ENCODE measurements at places on chromosomes 4 and X.

DNA sequence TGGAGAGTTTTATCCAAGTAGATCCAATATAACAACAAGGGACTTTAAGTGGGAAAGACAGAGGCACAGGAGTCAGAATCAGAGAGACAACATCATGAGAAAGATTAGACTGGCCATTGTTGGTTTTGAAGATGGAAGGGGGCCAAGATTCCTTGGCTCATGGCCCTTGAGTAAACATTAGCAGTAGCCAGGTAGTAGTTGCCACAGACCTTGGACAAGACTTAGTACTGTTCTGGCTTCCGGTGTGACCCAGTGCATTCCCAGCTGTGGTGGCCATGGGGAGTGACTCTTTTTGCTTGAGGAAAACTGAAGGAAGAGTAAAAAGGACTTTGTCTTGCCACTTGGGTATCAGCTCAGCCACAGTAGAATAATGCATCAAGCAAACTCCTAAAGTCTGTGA lies 462.2 kb upstream of the CPXCR1 start:
- no peak for DNase-seq

DNA sequence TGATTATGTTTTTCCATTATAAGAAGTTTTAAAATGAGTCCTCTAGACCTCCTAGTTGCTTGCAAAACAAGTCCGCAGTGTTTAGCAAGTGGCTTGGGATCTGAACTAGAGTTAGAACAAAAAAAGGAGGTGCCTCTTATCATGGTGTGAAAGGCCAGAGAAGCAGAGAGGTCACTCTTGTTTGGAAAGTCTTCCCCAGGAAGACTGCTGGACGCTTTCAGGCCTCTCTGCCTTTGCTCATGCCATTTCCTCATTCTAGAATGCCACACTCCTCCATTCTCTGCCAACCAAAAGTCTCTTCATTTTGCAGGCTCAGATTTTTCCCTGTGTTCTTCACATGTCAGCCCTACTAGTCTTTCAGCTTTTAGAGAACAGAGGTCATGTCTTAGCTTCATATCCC lies 14.9 kb downstream of the PARM1 start:
- no peak for DNase-seq

DNA sequence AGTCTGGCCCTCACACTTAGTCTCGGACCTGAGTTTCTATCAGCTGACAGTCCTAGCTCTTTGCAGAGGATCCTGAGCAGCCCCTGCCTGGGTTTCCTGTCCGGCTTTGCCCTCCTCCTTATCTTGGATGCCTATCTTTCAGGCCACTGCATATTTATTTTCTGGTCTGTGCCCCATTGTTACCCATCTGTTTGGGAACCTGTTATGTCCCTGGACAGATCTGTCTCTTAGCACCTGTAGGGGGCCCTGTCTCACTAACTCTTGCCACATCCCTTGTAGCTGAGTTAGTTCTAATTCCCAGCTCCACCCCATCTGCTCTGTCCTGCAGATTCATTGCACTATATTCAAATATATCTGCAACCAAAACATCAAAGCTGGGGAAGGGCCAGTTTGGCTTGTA lies 514.9 kb upstream of the LCORL start:
- no peak for DNase-seq

- DNase-seq: no peak
Measured at GRCh38 chr4:109755656-109756055, 25.8 kb upstream of the PLA2G12A start.

DNA sequence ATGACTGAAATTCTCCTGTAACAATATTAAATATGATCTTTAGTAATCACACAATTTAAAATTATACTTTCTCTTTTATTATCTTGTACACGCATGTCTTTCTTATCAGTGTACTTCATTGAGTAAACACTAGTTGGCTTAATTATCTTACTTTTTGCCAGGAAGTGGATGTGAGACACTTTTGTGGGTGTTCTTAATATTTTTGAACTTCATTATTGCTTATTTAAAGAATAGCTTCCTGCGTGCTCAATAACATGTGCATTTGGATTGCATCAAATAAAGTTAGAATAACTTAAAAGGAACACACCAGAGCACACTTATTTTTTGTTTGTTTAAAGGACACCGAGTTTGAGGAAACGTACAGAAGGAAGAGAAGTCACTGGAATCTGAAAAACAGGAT lies 128.5 kb upstream of the VEGFC start:
- no peak for DNase-seq

DNA sequence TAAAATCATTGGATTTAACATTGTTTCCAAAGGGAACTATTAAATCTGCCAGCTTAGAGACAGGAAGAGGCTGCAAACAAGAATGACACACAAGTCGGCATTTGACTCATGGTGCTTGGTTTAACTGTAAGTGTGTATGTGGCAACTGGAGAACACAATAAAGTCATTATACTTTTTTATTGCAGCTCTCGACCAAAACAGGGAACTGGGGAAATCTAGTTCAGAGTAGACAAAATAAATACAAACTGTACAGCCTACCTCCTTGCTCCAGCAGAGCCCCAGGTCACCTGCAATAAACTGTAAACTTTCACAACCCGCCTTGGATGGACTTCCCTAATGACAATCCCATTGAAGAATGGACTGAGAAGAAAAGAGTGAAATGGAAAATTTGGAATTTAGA lies 24.0 kb downstream of the NPY5R start:
- DNase-seq: no peak

GRCh38 chr4:64144994-64145393 lies 264.3 kb downstream of the TECRL start:
- DNase-seq: no peak

DNA sequence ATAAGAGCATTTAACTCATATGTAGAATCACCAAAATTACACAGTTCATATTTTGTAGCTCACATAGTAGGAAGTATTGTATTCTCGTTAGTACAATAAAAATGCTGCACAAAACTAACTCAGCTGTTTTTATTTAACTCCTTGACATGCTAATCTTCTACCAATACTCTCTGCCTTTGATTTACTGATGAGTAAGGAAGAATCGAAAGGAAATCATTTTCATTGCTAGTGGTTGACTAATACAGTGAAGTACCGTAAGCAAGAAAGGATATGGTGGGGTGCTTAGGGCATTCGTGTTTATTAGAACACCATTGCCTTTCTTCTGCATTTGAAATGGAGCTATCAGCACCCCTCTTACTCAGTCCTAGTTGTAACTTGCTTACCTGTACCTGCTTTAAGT lies 1239.1 kb upstream of the TENM3 start:
- DNase-seq: no peak

DNA sequence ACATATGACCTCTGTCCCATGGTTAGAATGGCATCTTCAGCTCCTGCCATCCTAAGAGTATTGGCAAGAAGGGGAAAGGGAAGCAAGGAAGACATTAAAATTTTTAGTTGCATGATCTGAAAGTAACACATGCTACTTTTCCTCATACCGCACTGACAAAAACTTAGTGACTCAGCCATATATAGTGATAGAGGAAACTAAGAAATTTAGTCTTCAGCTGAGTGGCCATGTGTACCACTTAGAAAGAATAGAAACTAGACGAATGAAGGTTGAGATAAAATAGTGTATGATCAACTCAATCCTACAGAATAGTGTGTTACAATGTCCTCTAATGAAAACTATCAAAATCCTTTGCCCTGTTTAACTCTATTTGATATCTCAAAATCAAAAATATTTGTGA lies 164.1 kb downstream of the PPP3CA start:
- DNase-seq: no peak

DNA sequence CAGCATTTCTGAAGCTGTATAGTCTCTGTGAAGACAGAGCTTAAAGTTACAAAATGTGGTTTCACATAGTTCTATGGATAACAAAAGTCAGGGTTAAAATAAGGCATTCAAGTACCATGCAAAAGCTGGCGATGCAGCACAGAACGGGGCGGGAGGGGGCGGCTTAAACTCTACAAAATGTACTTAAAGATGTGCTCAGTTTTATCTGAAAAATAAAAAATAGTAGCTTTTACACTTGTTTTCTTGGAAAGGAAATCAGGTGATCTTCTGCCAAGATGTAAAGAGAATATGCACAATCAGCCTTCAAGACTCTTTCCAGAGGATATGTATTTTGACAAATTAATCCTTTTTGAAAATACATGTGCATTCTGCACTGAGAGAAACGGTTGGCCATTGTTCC lies 301.7 kb upstream of the EMCN start:
- DNase-seq: no peak

DNA sequence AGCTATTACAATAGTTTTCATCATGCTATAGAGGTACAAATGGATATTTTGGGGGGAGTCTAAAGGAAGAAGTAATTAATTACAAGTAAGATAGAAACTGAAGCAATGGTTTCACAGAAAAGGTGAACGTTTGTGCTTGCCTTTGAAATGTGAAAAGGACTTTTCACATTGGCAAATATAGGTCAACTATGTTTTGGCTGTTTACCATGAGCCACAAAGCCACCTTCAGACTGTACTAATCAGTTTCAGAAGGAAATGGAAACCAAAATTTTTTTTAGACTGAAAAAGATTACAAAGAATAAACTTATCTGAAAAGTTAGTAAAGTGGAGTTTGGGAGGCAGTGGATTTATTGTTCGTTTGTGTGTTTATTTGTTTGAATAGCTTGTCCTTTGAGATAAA lies 32.1 kb downstream of the SYTL5 start:
- DNase-seq: no peak

- DNase-seq: no peak
Measured at GRCh38 chr4:47786958-47787370, 50.9 kb downstream of the CORIN start.

DNA sequence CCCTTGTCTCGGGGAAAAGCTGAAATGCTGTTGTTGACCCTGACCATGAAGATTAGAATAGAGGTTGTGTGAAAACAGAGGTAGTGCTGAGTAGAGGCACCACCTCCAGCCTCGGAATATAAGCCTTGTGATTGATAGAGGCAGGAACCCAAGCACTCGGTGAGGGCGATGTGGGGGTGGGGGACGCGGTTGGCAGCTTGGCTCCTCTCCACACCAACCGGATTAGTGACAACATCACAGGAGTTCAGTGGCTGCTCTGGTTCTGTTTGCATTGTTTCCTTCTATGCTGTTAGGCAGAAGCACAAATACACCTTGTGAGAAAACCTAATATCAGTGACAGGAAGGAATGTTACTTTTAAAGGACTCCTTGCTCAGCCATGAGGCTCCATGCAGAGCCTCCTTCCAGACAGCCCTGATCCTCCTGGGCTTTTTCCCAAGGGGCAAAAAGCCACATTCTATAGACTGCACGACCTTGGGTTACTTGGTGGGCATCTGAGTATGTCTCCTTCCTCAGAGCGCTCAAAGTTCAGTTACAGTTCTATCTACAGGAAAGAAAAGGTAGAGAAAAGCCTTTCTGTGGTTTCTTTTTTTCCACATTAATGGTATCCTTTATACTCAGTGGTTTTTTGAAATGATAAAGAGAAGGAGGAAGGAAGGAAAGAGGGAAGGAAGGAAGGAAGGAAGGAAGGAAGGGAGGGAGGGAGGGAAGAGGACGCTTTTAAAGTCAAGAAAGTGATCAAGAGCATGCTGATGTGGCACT lies 150.4 kb upstream of the NOCT start:
- no peak for DNase-seq

- DNase-seq: no peak
Measured at GRCh38 chrX:109847257-109848187, 114.5 kb upstream of the ACSL4 start.

- DNase-seq: no peak
Measured at GRCh38 chr4:1418494-1419285, 12.4 kb upstream of the NKX1-1 start.

DNA sequence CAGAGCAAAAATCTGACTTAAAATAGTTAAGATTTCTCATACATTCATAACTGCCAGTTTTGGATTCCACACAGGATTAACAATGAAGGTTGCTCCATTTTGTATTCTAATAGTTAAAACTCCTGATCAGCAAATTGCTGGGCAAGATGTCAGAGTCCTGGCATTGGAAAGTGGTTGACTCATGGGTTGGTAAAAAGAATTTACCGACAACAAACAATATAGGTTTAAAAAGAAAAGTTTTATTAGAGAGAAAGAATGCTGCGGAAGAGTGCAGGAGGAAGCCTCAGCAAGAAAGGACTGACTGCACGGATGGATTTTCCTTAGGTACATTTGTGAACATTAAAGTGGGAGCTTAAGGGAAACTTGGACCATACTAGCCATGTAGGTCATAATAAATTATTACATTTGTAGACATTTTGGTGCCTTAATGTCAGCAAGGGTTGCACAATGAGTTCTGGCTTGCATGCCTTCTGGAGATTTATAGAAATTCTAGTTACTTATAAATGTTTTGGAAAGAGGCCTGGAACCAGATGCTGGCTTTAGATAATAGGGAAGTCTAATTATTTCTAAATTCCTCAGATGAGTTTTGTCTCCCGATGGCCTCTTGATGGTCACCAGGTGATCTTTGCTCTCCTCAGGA lies 25.4 kb upstream of the IL2 start:
- DNase-seq: no peak

DNA sequence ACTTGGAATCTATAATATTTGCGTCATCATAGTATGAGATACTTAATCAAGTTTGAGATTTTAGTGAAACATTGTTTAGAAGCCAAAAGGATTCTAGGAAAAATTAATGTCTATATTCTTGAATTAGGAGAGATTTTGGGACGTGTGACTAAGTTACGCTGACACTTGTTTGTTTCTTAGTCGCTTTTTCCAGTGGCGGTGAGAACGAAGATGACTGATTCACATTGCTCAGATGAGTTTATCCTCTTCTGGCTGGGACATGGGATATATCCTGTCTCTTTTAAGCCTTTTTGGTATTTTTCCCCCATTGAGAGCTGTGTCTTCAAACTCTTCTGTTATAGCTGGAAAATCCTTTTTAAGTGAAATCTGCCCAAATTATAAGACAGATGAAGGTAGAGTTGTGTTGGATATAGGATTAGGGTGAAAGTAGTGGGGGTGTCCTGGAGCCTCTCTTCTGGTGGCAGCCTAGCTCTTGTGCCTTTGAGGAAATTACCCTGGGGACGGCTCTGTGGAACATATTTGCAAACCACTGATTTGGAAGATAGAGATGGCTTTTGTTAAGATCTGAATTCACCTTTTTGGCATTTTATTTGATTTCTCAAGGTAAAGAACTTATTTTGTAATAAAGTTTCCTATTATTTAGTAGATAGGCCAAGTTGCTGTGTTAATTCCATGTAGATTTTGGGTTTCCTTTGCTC lies 49.7 kb downstream of the HTT start:
- no peak for DNase-seq

GRCh38 chrX:12488220-12488619 lies 303.0 kb upstream of the PRPS2 start:
- no peak for DNase-seq

DNA sequence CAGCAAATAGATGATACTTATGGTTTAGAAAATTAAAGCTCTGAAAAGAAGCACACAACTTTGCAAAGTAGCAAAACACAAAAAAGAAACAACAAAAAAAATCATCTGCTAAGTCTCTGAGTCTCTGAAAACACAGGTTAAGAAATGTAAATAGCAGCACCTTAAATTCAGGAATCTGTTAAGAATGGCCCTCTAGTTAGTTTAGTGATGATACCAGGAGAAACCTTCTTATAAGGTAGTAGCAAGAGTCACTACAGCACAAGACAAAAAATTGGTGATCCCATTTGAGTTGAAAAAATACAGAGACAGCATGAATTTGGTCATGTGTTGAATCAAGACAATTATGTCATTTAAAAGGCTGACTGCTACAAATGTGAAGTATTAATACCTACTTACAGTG lies 308.2 kb upstream of the ADGRL3 start:
- DNase-seq: no peak

GRCh38 chr4:83012200-83012686 lies 1.6 kb upstream of the LIN54 start:
- DNase-seq: peak; percentile 59

- DNase-seq: no peak
Measured at GRCh38 chr4:72558655-72559054, 10.4 kb downstream of the ADAMTS3 start.
